ENCODE measurements at places on chromosomes 6 and 20.

DNA sequence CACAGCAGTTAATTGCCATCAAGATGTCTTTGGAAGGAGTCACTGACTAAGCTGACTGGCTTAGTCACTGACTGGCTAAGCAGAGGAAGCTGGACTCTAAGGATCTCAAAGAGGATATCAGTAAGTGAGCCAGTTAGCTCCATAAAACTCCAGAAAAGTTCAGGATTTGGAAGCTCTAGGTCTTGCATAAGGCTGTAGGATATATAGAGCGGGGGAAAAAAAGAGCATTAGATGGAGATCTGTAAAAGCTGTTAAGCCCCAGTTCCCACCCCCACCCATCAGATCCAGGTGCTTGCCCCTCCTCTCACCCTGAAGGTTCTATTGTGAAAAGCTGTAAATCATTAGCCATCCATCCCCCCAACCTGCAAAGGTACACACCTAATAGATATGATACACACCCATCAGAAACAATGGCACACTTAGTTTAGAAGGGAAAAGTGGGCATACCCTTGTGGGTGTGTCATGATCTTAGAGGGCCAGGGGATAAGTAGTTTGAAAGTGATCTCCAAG, 32.2 kb downstream of the CARMIL1 start:
- DNase-seq: no peak

DNA sequence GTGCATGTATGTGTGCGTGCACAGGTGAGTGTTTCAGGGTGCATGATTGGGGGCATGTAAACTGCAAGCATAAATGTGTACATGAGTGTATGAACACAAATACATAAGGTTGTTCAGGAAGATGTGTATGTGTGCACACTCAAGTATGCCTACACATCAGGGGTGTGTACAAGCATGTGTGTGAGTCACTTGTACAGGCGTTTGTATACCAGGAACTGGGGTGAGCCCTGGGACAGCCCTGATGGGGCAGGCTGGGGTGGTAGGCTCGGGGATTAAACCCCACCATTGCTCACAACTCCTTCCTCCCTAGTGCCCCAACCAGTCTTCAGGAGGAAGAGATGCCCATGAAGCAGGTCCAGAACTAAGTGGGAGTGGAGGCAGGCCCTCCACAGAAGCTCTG, 4.3 kb downstream of the CRIP3 start:
- DNase-seq: no peak

DNA sequence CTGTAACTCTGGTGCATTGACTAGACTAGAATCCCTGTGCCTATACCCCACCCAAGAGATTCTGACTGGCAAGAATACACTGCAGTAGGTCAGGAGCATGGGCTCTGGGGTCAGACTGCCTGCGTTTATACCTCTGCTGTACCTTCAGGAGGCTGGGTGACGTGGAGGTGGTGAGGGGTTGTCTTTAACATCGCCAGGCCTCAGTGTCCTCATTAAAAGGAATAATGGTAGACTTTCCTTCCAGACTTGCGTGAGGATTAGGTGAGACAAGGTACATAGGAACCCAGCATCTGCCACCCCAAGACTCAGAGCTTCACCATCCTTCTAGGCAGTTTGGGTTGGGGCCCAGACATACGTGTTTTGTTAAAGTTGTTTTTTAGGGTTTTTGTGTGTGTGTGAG, 44.3 kb downstream of the TM9SF4 start:
- no peak for DNase-seq

- DNase-seq: no peak
Observed at GRCh38 chr6:25534942-25535631, 116.9 kb upstream of the SCGN start.

- no peak for DNase-seq
Observed at GRCh38 chr6:86331265-86331840, 606.0 kb upstream of the HTR1E start.

All from NCI-H2029 (cell line).